Globus pallidus (tissue), 1 donor: ENCODE measurements at places on chromosomes 7 and 10.

DNA sequence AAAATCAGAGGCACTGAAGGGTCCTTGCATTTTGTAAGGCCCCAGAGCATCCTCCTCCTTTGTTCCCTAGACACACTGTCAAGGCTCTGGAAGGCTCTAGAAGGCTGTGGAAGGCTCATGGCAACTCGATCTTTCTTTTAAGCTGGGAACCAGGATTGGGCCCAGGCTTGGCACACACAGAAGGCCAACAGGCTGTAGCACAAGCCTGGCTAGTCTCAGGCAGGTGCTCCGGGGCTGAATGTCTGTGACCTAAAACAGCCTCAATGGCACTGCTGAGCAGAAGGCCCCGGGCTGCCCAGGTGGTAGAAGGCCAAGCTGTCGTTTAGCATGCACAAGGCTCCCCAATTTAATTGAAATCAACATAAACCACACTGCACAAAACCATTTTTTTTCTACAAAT lies 55.7 kb downstream of the PRKAG2 start:
- no peak for DNase-seq

- DNase-seq, result no peak
Measured at GRCh38 chr7:93382362-93382761, 150.2 kb downstream of the VPS50 start.

DNA sequence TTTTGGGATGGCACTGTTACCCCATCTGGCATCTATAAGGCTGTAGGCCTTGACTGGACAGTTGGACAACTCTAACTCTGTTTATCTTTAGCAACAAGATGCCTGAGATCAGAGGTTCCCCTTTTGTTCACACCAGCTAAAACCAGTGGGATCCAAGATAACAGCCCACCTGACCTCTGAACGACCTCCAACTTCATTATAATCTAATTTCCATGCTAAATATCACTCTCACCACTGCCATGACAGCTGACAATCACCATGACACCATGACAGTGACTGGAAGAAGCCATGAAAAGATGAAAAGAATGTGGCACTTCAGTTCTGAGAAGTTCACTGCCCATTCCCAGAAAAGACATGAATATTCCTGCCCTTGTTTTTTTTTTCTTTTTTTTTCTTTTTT lies 281.4 kb upstream of the TAC1 start:
- DNase-seq, result no peak

GRCh38 chr7:83849131-83849530 lies 200.2 kb upstream of the SEMA3E start:
- DNase-seq, result no peak

GRCh38 chr10:133476641-133476990 lies 22.9 kb downstream of the SCART1 start:
- no peak for DNase-seq

DNA sequence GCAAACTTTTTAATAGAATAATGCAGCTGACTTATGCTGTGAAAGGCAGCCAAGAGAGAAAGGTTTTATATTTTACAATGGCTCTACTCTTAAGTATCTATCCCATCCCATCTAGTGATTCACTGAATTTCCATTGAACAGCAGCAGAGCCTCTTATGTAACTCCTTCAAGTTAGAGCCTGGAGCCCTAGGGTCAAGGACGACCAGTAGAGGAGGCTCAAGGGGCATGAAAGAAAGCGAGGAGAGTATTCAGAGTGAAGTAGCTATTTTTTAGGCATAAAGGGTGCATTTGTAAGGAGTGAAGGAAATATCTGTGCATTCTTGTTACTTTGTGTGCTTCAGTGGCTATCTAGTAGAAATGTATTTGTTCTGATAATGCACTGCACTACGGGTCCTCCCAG lies 180.2 kb upstream of the TPK1 start:
- no peak for DNase-seq

DNA sequence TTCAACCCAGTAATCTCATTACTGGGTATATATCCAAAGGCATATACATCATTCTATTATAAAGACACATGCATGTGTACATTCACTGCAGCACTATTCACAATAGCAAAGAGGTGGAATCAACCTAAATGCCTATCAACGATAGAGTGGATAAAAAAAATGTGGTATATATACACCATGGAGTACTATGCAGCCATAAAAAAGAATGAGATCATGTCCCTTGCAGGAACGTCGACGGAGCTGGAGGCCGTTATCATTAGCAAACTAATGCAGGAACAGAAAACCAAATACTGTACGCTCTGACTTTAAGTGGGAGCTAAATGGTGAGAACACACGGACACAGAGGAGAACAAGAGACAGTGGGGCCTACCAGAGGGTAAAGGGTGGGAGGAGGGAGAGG lies 105.5 kb downstream of the SLC25A13 start:
- DNase-seq, result no peak

- no peak for DNase-seq
Measured at GRCh38 chr7:65972976-65973375, 9.0 kb downstream of the GUSB start.

DNA sequence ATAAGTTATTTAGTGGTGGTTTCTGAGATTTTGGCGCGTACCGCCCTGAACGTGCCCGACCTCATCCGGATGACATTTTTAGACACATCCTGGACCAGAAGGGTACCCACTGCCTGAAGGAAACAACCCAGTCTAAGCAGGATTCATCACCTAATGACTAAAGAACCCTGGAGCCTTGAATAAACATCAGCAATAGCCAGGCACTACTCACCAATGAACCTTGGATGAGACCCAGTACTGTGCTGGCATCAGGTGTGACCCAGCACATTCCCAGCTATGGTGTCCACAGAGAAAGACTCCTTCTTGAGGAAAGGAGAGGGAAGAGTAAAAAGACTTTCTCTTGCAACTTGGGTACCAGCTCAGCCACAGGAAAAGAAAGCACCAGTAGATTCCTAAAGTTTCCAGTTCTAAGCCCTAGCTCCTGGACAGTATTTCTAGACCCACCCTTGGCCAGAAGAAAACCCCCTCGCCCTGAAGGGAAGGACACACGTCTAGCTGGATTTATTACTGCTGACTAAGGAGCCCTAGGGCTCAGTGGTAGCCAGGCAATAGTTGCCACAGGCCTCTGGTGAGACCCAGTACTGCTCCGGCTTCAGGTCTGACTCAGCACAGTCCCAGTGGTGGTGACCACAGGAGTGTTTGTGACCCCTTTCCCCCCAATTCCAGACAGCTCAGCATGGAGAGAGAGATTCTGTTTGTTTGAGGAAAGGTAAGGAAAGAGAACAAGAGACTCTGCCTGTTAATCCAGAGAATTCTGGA lies 32.5 kb downstream of the ZNF277 start:
- no peak for DNase-seq

- peak; percentile 46 for DNase-seq
Measured at GRCh38 chr10:110311357-110311949, 6.7 kb upstream of the SMNDC1 start.

DNA sequence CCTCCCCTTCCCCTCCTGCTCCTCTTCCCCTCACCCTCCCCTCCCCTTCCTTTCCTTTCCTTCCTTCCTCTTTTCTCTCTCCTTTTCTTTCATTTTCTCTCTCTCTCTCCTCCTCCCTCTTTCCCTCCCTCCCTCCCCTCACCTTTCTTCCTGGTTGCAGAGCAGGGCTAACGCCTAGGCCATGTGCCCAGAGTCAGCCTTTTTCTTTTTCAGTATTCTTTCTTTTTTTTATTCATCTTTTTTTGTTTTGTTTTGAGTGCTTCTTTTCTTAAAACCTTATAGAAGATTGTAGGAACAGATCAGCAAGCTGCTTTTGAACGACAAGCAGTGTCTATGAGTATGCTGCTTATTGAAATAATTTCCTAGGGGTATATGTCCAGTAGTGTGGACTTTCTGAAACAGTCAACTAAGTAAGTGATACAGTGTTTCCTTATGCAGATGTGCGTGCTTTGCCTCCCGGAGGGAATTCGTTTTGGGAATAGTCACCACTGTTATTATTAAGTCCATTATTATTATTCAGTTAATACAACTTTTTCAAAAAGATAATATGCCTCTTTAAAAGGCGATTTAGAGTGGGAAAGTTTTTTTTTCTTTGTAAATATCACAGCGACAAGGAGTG lies 219.2 kb downstream of the CAMK1D start:
- DNase-seq, result no peak

GRCh38 chr10:8104005-8104404 lies 49.5 kb downstream of the GATA3 start:
- no peak for DNase-seq

GRCh38 chr10:83915801-83916200 lies 223.5 kb upstream of the GHITM start:
- DNase-seq, result no peak

DNA sequence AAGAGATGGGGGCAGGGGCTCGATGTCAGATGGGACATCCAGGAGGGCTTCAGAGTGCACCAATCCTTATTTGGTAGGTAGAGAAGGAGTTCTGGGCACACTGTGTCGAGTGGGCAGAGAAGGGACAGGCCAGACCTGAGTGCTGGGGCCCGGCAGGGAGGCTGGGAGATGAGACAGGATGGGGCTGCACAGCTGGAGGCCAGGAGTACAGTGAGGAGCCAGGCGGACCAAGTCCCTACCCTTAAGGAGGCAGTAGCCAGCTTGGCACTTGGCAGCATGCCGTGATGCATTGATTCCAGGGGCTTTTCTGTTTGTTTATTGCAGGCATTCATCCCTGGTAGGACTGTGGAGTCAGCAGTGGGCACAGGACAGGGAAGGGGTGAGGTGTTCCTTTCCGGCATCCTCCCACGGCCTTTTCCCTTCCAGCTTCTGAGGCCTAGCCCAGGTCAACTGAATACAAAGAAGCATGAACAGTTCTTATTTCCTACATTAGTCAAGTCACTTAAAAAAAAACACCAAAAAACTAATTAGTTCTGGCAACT lies 168.8 kb upstream of the CDCA7L start:
- no peak for DNase-seq
